ENCODE measurements at places on chromosomes 1 and 21.

GRCh38 chr1:36778740-36779139, 255.6 kb downstream of the GRIK3 start:
- no peak for DNase-seq

GRCh38 chr21:31913182-31913608, 40.4 kb downstream of the HUNK start:
- no peak for DNase-seq

DNA sequence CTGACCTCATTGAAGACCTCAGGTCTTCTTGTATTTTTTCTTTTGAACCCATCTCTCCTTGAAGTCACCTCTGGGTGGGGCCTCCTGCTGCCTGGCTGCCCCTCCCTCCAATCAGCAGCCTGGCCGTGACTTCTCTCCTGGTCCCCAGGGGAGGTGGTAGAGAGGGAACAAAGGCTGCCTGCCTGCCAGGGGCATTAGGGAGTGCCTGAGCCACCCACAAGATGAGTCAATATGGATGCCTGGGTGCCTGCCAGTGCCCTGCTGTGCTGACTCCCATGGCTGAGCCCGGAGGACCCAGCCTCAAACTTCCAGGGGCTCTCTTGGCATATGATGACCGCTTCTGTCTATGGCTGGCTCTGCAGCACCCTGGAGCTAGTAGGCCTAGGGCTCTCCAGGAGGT, 5.3 kb upstream of the CDCP2 start:
- no peak for DNase-seq

DNA sequence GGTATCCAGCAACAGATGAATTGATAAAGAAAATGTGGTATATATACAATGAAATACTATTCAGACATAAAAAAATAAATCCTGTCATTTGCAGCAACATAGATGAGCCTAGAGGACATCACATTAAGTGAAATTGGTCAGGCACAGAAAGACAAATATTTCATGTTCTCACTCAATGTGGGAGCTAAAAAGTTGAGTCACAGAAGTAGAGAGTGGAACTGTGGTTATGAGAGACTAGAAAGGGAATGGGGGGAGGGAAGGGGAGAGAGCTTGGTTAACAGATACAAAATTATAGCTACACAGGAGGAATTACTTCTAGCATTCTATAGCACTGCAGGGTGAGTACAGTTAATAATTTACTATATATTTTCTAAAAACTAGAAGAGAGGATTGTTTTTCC, 37.1 kb upstream of the SERPINC1 start:
- no peak for DNase-seq

DNA sequence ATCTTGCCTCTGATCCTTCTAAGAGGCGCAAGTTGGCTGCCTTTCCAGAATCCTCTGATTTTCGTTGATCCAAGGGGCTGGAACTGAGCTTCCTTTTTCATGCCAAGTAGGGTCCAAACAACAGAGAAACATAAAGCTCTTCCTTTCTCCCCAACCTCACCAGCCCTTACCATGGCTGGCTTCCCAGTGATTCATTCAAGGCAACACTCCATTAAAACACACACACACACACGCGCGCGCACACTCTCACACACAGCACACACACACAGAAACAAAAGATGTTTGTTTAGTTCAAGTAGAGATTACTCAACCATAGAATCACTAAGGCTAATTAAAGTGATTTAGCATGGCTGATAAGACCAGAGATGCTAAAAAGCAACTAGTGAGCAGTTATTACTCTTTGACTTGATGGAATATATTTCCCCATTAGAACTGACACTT, 13.0 kb upstream of the GUCA2A start:
- DNase-seq, result no peak

- no peak for DNase-seq
Measured at GRCh38 chr21:16644685-16645084, 868.2 kb upstream of the CXADR start.

DNA sequence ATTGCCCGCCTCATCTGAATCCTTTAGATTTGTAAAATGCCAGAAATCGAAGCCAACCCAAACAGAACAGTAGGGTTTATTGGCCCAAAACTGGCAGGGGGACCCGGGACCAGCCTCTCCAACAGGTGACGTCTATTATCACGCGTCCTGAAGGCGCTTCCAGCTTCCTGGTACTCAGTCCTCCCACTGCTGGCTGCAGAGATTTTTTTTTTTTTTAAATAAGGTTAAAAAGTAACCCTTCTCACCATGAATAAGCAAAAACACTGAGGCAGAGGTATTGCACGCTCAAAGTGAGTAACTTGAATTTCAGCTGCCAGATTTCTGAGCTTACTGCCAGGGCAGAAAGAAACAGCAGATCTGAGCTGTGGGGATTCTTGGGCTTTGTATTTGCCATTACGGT, 54.4 kb upstream of the GCLM start:
- DNase-seq, result no peak

DNA sequence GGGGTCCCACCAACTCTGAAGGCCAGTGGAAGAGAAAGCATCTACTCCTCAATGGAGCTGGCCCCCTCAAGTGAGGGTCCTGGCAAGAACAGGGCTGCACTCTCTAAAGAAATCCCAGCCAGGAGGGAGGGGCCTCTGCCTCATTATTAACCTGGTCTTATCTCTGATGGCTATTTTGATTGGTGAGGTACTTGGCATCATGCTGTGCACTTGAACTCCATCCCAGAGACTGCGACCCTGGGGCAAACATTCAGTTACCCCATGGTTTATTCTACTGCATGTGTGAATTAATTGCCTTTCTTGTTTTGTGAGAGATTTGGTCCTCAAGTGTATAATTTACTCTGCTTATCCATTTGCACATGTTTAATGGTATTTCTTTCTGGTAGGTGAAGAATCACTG, 55.0 kb upstream of the ETV3 start:
- no peak for DNase-seq

DNA sequence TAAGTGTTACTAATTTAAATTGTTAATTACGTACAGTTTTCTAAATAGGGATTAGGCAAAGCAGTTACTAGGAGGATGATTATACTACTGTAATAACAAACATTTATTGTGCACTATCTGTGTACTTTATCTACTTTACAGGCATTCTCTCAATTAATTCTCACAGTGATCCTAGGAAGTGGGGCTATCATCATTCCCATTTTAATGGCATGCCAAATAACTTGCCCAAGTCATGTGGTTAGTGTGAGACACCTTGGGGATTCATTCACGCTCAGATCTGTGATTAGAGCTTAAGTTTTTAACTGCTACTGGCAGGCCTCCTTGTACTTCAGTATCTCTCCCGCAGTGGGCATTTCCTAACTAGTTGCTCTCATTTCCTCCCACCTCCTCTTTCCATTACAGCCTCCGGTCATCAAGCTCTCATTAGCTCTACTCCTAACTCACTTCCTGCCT, 11.5 kb downstream of the PHLDA3 start:
- DNase-seq, result no peak

GRCh38 chr1:38077523-38078147, 31.0 kb upstream of the POU3F1 start:
- DNase-seq, result no peak
